ENCODE measurements at places on chromosomes 6 and 20. TPM values are rescaled to one million over a fixed set of nuclear protein-coding genes. Genes with fewer than 3 reads are reported as not detected.

GRCh38 chr20:31355981-31356380, 12.4 kb upstream of the DEFB118 start:
- DNase-seq, result no peak

DNA sequence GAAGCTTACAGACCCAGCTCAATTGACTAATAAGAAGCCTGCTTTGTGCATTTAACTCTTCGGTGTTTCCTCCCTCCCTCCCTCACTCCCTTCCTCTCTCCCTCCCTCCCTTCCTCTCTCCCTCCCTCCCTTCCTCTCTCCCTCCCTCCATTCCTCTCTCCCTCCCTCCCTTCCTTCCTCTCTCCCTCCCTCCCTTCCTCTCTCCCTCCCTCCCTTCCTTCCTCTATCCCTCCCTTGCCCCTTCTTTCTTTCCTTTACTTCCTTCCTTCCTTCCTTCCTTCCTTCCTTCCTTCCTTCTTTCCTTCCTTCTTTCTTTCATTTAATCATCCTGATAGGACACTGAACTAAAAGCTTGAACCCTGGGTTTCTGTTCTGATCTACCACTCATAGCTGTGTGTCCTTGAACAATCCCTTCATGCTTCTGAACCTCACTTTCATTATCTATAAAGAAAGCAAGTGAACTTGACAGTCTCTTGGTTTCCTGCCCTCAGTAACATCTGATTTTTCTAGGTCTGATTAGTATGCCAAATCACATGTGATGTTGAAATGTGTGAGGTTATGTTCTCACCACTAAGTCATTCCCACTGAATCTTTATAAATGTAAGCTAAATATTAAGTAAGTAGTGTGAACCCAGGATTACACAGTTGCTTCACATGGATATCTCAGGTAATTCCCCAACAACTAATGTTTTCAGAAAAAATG, 132.3 kb upstream of the BMP2 start:
- DNase-seq, result no peak

GRCh38 chr6:51857134-51857533, 230.3 kb downstream of the PKHD1 start:
- DNase-seq, result no peak

DNA sequence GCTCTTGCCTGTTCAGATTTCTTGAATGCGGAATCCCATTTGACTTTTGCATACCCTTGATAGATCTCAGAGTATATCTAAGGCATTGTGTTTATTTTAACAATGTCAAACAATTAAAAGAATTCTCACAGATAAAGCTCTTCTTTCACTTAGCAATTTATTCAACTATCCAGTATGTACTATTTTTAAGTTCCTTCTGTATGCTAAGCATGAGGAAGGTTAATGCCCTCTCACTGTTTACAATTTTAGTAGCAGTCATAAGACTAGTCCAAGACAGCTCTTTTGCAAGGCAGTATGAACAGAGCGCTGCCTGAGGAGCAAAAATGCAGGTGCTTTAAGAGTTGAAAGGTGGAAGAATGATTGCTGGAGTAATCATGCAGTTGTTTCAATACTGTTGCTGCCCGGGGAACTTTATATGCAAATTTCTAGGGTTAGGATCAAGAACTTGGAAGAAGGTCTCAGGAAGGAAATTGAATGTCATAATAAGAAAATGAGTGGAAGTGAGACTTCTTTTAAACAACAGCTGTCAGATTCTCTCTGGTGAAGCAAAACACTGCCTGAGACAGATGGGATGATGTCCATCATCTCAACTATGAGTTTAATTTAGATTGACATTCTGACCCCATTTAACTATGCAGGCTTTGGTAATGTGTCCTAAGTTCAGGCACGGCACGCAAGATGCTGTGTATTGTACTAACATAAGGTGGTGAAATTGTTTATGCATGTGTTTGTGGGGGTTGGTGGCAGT, 1303.5 kb upstream of the CITED2 start:
- DNase-seq, result no peak

DNA sequence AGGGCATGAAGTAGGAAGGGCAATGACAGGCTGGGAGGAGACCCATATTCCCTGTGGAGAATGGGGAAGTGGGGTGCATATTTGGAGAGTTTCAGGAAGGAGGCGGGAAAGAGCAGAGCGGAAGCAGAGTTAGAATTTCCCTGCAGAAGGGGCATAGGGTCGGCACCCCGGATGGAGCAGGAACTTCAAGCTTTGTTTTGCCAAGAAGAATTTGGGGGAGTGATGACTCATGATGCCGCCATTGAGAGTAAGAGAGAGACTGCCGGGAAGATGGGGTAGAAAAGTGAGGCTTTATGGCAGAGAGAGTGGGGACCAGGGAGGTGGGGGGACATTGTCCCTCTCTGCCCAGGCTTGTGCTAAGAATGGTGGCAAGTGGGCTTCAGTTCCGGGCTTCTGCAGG, 50.3 kb upstream of the EPB41L1 start:
- no peak for DNase-seq

DNA sequence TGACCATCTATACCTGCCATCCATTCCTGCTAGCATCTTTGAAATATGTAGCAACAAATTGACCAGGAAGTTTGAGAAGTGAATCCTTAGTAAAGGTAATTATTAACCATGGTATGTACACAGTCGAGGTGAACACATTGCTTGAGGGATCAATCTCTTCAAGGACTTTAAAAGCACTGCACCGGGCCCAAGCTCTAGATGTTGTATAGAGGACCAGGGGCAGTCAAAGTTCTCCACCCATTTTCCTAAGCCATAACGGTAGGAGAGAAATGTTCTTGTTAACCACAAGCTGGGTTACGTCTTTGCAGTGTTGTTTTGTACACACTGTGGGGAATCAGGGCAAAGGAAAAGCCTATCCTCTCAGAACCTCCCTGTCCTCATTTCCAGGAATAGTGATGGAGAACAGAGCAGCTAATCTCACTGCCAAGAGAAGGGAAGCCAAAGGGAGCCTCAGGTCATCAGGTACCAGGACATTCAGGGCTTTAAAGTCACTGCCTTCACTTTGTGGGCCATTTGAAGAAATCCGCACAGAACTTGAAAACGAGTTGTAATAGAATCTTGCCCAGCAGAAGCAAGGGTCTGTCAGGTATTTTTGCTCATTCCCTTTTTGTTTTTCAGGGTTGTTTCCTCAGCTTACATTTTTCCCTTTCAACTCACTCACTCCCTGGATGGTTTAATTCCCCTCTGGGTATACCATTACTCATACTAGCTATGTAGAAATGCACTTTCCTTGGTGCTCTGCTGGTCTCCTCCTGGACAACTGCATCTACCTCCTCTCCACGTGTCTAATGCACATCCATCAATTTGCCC, 5.3 kb upstream of the PM20D2 start:
- no peak for DNase-seq

GRCh38 chr20:15890407-15890982, 682.8 kb downstream of the KIF16B start:
- no peak for DNase-seq

DNA sequence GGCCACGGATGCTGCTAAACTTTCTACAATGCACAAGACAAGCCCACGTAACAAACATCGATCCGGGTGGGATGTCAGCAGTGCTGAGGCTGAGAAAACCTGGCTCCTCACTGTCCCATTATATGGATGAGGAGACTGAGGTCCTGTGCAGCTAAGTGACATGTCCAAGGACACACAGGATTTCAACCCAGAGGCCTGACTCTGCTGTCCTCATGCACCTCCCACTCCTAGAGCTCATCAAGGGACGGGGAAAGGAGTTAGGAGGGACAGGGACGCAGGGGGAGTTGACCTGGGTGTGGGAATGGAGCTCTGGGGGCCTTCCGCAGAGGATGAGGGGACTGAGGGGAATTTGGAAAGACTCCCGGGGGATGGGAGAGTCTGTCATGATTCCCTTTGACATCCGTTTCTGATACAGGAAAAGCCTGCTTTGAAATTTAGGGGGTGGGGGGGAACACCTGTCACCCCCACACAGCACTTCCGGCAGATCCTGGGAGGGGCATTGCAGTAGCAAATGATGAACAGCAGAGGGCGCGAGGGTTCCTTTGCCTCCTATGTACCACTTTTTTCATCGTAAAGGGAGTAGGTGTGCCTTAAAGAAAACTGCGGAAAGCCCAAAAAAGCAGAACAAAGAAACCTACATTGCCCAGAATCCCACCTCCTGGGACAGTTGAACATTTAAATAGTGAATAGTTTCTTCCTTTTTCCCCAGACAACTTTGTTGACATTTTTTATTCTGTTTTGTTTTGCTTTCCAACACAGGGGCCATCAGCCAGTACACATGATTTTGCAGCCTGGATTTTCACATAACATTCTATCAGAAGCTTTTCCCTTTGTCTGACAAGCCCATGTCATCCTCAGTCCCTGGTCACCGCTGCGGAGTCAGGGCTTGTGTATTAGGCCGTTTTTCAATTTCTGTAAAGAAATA, 48.6 kb downstream of the SLC2A10 start:
- peak; percentile 69 for DNase-seq

DNA sequence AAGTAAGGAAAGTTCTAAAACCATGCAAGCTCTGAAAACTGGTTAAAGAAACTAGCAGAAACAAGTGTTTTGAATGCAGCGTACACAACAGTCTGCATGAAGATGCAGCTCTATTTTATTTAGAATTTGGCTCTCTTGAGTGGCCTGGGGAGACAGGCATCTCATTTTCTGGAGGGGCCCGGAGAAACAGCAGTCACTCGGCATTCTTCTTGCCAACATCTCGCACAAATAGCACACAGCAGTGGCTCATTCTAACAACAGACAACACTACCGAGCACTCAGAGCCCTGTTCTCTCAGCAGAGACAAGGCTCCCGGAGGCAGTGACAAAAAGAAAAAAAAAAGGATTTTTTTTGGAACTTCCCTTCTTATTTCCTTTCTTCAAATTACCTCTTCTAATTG, 108.5 kb upstream of the STMND1 start:
- DNase-seq, result no peak

GRCh38 chr20:58514321-58515232, 622 bp downstream of the APCDD1L start:
- no peak for DNase-seq

DNA sequence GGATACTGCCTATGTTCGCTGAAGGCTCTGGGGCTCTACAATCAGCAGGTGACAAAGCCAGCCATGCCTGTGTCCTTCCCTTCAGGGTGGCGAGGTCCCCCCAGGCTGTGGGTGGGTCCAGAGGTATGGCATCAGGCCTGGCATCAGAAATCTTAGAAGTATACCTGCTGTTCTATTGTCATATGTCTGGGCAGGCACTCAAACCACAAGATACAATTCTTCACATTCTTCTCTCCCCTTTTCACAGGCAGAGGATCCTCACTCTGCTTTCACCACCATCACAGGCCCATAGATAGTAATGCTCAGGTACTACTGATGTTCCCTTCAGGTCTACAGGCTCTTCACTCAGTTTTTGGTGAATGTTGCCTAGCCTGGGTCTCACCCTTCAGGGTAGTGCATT, 1180.0 kb upstream of the CITED2 start:
- no peak for DNase-seq

DNA sequence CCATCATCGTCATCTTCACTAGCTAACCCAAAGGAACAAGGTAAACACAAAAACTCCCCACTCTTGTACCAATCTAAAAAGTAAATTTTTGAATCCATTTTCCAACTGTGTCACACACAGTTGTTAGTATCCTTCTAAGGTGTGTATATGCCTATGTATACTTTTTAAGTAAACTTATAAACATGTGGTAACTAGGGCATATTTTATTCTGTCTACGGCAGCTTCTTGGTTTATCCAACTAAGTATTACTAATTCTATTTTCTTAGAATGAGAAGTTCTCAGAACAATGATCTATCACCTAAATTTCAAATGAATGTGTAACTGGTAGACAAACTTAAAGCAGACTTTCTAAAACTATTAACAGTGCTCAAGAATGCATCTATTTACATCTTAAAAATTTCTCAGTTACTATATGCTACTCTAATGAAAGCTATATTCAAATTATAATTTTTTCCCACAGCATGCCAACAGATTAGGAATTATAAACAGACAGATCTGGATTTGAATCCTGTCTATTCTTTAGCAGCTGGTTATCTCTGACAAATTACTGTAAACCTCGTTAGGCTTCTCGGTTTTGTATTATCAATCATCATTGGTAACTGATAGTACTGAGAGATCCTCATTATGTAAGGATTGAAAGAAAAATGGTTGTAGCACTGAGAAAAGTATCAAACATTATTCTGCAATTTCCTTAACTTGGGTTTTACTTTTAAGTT, 1.8 kb upstream of the PLN start:
- DNase-seq, result no peak

- no peak for DNase-seq
Measured at GRCh38 chr20:25706793-25707192, 10.1 kb upstream of the ZNF337 start.

- no peak for DNase-seq
Measured at GRCh38 chr6:42313941-42314570, 96.4 kb upstream of the MRPS10 start.

DNA sequence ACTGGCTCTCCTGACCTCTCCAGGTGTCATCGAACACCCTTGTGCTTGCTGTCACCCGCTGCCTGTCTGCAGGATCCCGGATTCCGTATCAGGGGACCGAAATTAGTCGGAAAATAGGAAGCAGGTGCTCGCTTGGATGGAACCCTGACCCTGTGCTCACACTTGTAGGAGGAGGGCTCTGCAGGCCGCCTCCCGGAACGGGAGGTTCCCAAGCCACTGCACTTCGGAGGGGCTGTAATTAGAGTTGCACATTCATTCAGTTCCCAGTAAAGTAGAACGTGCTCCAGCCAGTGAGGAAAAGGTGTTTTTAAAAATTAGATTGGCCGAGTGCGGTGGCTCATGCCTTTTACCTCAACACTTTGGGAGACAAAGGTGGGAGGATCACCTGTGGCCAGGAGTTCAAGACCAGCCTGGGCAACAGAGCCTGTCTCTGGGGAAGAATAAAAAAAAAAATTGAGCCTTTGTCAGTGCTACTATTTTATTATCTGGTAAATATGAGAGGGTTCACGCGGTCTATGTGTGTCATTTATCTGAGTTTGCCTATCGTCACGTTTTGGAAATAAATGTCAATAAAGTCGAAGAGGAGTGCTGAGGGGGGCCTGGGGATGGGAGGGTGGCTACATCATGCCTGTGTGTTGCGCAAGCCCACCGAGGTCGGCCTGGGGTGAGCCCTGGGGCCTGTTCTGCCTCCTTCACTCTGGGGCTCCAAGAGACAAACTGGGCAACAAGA, 1.5 kb upstream of the GMEB2 start:
- DNase-seq, result peak; percentile 70

DNA sequence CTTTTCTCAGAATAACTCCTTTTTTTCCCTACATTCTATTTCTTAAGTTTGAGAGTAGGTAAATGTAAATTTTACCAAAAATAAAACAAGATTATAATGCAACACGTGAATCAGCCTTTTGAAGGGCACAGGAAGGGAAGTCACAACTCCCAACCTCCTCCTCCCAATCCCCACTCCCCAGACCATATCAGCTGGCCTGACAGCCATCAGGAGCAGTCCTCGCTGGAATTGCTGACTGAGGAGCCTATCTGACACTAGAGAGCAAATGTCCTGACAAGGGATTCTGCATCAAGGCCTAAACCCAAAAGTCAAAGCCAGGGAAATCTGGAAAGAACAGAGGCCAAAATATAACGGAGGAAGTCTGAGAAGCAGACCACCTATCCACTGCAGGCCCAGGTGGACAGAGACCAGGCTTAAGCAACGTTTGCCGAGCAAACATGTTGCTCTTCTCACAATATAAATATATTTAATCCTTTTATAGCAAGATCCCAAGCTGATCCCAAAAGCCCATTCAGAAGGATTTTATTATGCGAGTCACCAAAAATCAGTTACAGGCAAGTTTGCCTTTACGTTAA, 2.5 kb downstream of the RRAGD start:
- DNase-seq, result no peak

The THEMIS gene
- 0.13 TPM for total RNA-seq

The LZTS3 gene
- total RNA-seq, result 18.3 TPM

The FOXS1 gene
- 0.62 TPM for total RNA-seq

The PRR18 gene
- not detected for total RNA-seq

The KIAA0408 gene
- total RNA-seq, result 3.1 TPM

The CTAGE9 gene
- not detected for total RNA-seq

The COL11A2 gene
- total RNA-seq, result 0.94 TPM

The PXDC1 gene
- 24.3 TPM for total RNA-seq

The ANKRD66 gene
- total RNA-seq, result not detected

The PDE10A gene
- total RNA-seq, result 11.6 TPM

Measured in Right ventricle myocardium superior (tissue), 1 donor.